ENCODE measurements at places on chromosomes 13 and 19.
A peak's percentile ranks its signal among the peaks of the same experiment; 100 is the strongest.

DNA sequence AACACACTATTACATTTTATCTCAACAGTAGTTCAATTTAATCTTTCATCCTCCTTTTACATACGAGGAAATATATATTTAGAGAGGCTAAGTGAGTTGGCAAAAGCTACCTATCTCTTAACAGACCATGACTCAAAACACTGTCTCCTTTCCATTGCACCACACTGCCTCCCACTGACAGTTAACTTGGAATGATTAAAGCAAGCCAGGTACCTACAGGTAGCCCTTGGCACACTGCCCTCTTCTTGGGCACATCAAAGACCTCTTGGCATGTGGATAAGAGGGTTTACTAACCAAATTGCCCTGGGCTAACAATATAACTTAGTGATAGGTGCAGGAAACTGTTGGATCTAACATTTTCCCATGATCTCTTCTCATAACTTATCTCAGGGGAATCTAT is 1.8 kb downstream of the ABHD13 start:
- peaks cover 30% of the 10 kb centered on the region for H3K4me1 ChIP-seq
- no peaks in the 10 kb centered on the region for H3K27me3 ChIP-seq
- DNase-seq, result no peak
- H3K36me3 ChIP-seq, result no peaks in the 10 kb centered on the region
- H3K4me3 ChIP-seq, result no peak overlapping the region

GRCh38 chr19:51027126-51027806 is 850 bp upstream of the KLK11 start:
- DNase-seq, result no peak
- H3K4me1 ChIP-seq, result no peaks in the 10 kb centered on the region
- no peaks in the 10 kb centered on the region for H3K36me3 ChIP-seq
- H3K27ac ChIP-seq, result no peak overlapping the region

GRCh38 chr13:58906329-58907007 is 1257.3 kb downstream of the DIAPH3 start:
- H3K27me3 ChIP-seq, result no peaks in the 10 kb centered on the region

DNA sequence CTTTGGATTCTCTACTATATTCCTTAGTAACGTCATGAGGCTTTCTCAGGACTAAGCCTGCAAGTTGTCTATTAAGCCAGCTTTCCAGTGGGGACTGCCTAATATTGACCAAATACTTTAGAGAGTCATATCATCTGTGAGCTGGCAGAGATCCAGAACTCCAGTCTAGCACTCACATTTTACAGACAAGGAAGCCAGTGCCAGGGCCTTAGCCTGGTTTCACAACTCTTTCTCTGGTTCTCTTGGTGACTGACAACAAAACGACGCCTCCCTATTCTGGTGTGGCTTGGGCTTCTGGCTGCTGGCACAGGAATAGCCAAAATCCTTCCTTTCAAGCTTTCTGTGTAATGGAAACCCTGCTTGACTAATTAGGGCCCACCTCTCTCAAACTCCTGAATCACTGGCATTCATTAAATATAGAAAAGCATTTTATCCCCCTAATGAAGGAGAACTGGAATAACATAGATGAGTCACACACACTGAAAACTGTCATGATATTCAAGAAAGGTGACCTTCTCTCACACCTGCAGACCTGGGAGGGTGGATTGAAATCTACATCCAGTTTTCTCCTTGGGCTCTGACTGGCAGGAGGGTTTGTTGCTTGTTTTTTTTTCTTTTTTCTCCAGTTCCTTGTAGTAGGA is 75.2 kb upstream of the UBL3 start:
- H3K27ac ChIP-seq, result no peak overlapping the region
- no peak overlapping the region for H3K4me3 ChIP-seq
- H3K27me3 ChIP-seq, result no peaks in the 10 kb centered on the region
- DNase-seq, result no peak

- H3K27me3 ChIP-seq, result no peaks in the 10 kb centered on the region
- no peaks in the 10 kb centered on the region for H3K36me3 ChIP-seq
- no peak for DNase-seq
- no peak overlapping the region for H3K4me3 ChIP-seq
These were observed 3.9 kb upstream of the ACOD1 start for GRCh38 chr13:76944456-76944855.

DNA sequence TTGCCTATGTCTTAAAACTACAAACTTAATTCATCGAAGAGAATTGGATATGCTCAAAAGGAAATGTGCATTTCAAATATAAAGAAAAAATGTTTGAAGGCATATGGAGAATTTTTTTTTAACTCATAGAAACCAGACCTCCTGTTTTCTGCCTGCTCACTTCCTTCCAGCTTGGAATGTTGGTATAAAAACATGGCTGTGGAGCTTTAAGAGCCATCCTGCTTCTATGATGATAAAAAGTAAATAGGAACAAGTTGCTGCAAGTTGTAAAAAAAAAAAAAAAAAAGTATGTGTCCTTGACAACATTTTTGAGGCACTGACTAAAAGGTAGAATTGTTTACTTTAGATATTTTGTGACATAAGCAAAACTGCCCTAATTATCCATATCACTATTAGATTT is 1230.7 kb downstream of the PCDH9 start:
- H3K4me1 ChIP-seq, result no peaks in the 10 kb centered on the region
- no peak for DNase-seq
- no peaks in the 10 kb centered on the region for H3K36me3 ChIP-seq

GRCh38 chr13:96940961-96941360 is 53.3 kb downstream of the OXGR1 start:
- H3K4me1 ChIP-seq, result no peaks in the 10 kb centered on the region
- no peaks in the 10 kb centered on the region for H3K36me3 ChIP-seq
- DNase-seq, result no peak
- H3K27me3 ChIP-seq, result no peaks in the 10 kb centered on the region

DNA sequence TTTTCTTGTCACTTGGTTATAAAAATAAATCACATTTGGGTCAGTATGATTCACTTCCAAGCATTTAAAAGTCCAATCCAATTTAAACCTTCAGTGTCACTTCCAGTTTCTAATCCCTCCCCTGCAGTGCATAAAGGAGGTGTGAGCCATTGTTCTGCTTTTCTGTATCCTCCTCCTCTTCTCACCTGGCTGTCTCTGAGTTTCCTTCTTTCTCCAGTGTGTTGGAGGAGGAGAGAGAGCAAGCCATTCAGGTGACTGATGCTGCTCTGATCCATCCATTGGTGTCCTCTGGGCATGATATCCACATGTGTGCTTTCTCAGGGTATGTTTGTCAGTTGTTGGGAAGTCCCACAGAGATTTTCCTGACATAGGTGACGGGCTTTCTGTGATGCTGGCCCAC is 1.2 kb downstream of the NUDT15 start:
- H3K27ac ChIP-seq, result peak overlapping the region; percentile 79
- H3K4me3 ChIP-seq, result peak overlapping the region; percentile 68
- peaks cover 13% of the 10 kb centered on the region for H3K36me3 ChIP-seq
- H3K27me3 ChIP-seq, result no peaks in the 10 kb centered on the region

DNA sequence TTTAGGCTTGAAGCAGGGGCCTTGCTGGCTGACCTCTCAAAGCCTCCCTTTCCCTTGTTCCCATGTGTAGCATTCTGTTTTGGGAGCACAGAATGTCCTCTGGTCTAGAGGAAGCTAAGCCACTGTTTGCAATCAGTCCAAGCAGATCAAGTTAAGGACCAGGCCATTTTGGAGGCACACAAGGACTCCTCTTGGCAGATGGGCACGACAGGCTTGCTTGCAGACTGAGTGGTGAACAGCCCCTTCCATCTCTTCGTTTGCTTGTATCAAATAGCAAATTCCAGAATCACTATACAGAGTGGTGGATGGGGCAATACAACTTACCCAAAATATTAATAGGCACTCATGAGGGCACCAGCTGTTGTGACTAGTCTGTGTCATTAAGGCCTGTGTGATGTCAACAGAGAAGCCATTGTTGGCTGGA is 215.5 kb upstream of the SERP2 start:
- H3K27me3 ChIP-seq, result no peaks in the 10 kb centered on the region
- H3K36me3 ChIP-seq, result no peaks in the 10 kb centered on the region
- H3K4me1 ChIP-seq, result no peaks in the 10 kb centered on the region
- no peak overlapping the region for H3K27ac ChIP-seq

GRCh38 chr13:75726306-75726705 is 90.2 kb downstream of the LMO7 start:
- H3K4me3 ChIP-seq, result no peak overlapping the region
- H3K36me3 ChIP-seq, result no peaks in the 10 kb centered on the region
- H3K27ac ChIP-seq, result no peak overlapping the region
- H3K4me1 ChIP-seq, result no peaks in the 10 kb centered on the region
- no peak for DNase-seq

GRCh38 chr19:13597640-13598039 is 91.4 kb upstream of the CACNA1A start:
- no peaks in the 10 kb centered on the region for H3K36me3 ChIP-seq
- peaks cover 3% of the 10 kb centered on the region for H3K4me1 ChIP-seq
- H3K27ac ChIP-seq, result no peak overlapping the region
- H3K27me3 ChIP-seq, result no peaks in the 10 kb centered on the region
- DNase-seq, result peak; percentile 77
